ENCODE measurements at places on chromosomes 6 and 20.

DNA sequence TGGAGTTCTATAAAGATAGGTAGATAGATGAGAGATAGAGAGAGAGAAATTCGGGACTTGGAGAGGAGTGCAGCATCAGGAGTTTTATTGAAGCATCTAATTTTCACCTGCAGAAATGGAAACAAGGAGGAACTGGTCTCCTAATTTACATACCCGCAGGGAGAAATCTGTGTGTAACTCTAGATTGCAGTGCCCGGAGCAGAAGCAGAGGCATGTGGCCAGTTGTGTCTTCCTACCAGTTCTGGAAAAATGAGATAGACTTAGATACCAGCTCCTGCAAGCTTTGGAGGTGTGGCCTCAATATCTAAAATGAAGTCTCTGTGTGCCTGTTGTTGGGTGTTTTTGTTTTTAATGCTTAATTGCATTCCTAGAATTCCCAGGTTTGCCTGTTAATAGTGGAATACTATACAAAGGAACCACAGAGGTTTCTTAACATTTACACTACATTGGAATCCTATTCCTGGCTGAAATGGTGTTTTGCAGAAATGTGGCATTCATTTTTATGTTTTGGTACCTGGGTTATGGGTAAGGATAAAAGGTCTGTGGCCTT is 57.4 kb downstream of the DTD1 start:
- no peak for DNase-seq

DNA sequence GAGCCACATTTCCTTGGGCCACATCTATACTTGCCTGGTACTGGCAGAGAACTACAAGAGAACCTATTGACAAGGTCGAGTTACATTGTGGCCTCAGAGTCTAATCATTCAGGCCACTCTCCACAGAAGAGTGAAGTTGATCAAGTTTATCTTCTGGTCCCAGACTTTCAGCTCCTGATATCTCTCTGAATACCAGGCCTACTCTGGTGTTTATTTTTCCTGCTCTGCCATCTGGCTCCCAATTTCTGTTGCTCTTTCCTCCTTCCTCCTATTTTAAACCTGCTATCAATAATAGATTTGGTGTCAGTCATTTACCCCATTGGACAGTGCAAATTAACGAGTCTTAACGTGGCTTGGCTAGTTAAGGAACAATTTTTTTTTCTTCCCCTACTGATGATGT is 46.6 kb downstream of the SCGN start:
- DNase-seq = no peak

- DNase-seq = no peak
These were observed 194.9 kb downstream of the BCAS1 start for GRCh38 chr20:53875452-53875851.

DNA sequence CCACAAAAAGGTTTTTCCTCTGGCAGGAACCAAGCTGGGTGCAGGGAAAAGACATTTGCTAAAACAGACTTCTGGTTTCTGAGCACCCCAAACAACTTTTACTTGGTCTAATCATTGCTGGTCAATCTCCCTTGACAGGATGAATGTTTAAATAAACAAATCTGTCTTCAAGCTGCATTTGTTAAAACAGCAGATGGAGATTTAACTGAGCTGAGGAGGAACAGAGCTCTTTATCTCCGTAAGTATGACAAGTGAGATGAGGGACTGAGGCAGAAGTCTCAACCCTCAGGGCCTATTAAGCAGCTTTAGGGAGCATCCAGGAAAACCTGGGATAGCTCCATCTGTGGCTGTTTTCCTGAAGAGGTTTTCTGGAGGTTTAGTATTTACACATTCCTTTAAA is 40.6 kb downstream of the NINL start:
- no peak for DNase-seq

- no peak for DNase-seq
These were observed 8.5 kb downstream of the ENPP4 start for GRCh38 chr6:46138281-46138680.

GRCh38 chr20:34369265-34369664 is 6.2 kb downstream of the ITCH start:
- peak; percentile 36 for DNase-seq

- no peak for DNase-seq
These were observed 123.8 kb upstream of the ADGRF1 start for GRCh38 chr6:47165918-47166317.

DNA sequence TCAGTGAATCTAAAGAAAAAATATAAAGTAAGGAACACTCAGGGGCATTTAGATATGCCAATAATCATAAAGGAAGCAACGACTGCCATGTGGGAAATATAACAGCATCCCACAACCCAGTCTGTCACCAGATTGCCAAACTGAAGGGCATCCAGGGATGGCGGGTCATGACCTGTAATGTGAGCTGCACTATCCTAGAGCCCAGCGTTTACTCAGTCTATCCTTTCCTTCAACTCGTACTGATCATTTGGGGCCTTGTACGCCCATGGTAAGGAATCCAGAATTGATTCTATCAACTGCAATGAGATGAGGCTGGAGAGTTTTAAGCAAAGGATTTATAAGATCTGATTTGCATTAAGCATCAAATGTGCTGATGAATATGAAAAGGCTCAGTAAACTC is 5.3 kb downstream of the TRPC4AP start:
- no peak for DNase-seq

DNA sequence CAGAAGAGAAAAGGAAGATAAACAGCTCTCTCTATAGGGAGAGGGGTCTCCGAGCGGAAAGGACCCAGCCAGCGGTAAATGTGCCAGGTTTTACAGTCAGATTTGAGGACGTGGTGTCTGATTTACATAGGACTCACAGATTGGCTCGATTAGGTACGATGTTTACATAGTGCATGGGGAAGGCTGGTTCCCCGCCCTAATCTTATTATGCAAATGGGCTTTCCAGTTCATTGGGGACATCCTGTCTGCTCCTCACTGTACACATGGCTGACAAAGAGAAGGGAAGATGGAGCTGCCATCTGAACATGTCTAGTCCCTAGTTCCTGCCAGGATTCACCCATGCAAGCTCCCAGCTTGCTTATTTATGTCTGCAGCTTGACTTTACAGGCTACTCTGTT is 119.9 kb downstream of the RNF144B start:
- no peak for DNase-seq

DNA sequence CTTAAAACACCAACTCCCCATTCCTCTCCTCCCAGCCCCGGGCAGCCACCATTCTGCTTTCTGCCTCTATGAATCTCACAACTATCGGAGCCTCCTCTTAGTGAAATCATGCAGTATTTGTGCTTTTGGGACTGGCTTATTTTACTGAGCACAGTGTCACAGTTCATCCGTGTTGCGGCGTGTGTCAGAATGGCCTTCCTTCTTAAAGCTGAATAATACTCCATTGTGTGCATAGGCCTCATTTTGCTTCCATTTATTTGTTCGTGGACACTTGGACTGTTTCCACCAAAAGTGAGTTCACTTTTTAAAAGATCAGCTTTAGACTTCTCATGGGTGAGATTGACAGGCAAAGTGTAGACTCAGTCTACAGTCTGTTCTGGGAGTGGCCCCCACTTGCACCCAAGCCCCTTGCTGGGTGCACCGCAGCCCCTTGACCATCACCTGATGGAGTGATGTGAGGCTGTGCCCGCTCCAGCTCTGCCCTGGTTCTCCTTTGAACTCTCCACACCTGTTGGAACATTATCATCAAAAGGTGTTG is 12.6 kb downstream of the DUSP22 start:
- DNase-seq = no peak

DNA sequence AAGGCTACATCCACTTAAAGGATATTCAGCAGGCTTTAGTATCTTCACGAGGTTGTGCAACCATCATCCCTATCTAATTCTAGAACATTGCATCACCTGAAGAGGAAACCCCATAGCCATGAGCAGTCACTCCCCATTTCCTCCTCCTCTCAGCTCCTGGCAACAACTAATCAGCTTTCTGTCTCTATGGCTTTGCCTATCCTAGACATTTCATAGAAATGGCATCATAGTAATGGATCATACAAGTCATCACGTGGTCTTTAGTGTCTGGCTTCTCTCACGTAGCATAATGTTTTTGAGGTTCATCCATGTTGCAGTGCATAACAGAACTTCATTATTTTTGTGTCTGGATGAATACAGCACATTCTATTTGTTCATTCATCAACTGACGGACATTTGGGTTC is 20.5 kb downstream of the SNAI1 start:
- DNase-seq = no peak

- DNase-seq = no peak
These were observed 15.9 kb upstream of the MDGA1 start for GRCh38 chr6:37713529-37714119.

DNA sequence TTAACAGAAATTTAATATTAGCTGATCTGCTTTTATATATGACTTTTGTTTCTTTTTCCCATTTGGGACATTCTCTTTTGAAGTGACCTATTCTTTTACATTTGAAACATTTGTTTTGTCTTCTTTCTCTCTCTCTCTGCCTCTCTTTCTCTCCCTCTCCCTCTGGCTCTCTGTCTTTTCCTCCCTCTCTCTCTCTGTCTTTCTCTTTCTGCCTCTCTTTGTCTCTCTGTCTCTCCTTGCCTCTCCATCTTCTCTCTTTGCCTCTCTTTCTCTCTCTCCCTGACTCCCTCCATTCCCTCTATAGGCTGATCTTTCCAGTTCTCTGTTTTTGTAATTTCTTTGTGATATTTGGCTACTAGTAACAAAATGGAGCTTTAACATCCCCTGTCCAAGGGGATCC is 52.0 kb upstream of the TULP1 start:
- no peak for DNase-seq

- no peak for DNase-seq
These were observed 574.1 kb upstream of the CHD6 start for GRCh38 chr20:42192321-42192720.

DNA sequence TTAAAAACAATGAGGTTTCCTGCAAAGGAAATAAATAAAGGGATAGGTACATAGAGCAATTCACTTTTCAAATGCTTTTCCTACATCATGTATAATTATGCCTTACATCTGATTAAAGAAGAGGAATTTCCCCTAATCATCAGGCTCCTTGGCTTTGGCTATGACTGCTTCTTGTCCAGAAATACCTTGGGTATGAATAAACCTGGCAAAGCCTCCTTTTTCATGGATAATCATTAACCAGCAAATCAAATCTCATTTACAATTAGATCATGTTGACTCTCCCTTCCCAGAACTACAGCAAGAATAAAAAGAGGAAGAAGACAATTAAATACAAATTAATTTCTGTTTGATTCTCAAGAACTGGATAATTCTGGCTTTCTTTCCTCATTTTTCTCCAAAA is 58.0 kb upstream of the CD2AP start:
- no peak for DNase-seq

DNA sequence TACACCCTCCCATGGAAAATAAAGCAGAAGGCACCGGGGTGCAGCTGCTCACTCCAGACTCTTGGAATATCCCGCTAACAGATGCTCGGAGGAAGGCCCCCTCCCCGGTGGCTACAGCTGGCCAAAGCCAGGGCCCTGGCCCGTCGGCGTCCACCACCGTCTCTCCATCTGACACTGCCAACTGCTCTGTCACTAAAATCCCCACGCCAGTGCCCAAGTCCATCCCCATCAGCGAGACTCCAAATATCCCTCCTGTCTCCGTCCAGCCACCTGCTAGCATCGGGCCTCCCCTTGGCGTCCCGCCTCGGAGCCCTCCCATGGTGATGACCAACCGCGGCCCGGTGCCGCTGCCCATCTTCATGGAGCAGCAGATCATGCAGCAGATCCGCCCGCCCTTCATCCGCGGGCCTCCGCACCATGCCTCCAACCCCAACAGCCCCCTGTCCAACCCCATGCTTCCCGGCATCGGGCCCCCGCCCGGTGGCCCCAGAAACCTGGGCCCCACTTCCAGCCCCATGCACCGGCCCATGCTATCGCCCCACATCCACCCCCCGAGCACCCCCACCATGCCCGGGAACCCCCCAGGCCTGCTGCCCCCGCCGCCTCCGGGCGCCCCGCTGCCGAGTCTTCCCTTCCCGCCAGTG is 143.9 kb downstream of the SOBP start:
- DNase-seq = no peak

GRCh38 chr6:35642471-35643161 is 46.1 kb downstream of the FKBP5 start:
- DNase-seq = no peak

DNA sequence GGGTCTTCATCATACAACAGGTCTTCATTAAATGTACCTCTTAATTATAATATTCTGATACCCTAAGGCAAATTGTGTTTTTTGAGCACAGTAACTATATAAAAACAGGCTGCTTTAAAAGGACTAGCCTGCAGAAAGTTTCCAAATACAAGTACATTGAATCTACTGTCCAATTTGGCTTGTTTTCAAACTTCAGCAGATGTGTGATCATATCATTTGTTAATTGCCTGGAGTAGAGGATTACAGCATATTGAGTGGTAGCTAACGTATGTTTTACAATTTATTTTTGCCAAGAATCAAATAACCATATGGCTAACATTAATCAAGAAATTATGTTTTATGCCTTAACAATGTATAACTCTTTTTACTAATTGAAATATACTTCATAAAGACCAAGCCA is 12.6 kb downstream of the TINAG start:
- no peak for DNase-seq

- DNase-seq = no peak
These were observed 15.2 kb upstream of the ARFGEF3 start for GRCh38 chr6:138146544-138146943.

- no peak for DNase-seq
These were observed 1.6 kb downstream of the SIRPD start for GRCh38 chr20:1555952-1556351.

DNA sequence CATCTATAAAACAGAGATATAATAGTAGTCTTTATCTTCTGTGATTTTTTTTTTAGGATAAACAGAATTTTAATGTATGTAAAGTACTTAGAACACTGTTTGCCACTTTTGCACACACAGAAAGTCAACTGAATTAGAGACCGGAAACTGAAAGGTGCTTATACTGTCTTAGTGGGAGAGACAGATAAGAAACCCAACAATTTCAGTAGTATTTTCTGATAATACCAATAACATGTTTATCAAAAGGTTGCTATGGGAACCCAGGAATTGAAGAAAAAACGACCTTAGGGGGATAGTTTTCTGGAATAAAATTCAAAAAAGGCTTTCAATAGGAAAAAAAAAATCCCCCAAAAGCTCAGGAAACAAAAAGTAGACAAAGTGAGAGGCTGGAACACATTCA is 138.6 kb downstream of the BCKDHB start:
- no peak for DNase-seq

DNA sequence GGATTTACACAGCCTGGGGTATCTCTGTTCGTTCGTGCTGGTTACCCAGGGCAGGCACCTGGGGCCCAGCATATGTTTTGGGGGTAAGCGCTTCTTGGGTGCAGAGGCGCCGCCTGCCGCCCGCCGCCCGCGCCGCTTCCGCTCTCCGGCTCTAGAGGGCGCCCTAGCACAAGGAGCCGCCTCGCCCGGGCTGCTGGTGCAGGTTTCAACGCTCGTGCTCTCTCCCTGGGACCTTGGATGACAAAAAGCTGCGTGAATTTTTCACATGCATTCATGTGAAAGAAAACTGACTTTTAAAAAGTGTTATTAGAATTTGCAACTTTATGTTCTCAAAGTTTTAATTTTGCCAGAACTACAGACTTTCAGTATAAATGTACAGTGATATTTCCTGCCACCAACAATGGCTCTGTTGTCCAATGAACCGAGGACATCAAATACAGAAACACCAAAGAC is 32.5 kb downstream of the PRR18 start:
- DNase-seq = peak; percentile 88

All from effector memory CD8-positive, alpha-beta T cell (primary cell).